ENCODE measurements at places on chromosomes 5 and 9. TPM values are rescaled to one million over a fixed set of nuclear protein-coding genes. Genes with fewer than 3 reads are reported as not detected.

TTC23L gene
- not detected for total RNA-seq

FOXD4L6 gene
- not detected for total RNA-seq

NRARP gene
- 0.32 TPM for total RNA-seq

IL9 gene
- not detected for total RNA-seq

PCDHB13 gene
- not detected for total RNA-seq

ZDHHC12 gene
- total RNA-seq = 86.3 TPM

SV2C gene
- 0.07 TPM for total RNA-seq

IL3 gene
- total RNA-seq = 0.40 TPM

PDLIM4 gene
- not detected for total RNA-seq
